Esophagus mucosa (tissue), 1 donor: ENCODE measurements at places on chromosomes 5 and 9.

GRCh38 chr9:80948876-80949275 lies 740.5 kb downstream of the TLE1 start:
- ATAC-seq: no peak

GRCh38 chr5:176296-176823 lies 14.9 kb upstream of the LRRC14B start:
- no peak for ATAC-seq

DNA sequence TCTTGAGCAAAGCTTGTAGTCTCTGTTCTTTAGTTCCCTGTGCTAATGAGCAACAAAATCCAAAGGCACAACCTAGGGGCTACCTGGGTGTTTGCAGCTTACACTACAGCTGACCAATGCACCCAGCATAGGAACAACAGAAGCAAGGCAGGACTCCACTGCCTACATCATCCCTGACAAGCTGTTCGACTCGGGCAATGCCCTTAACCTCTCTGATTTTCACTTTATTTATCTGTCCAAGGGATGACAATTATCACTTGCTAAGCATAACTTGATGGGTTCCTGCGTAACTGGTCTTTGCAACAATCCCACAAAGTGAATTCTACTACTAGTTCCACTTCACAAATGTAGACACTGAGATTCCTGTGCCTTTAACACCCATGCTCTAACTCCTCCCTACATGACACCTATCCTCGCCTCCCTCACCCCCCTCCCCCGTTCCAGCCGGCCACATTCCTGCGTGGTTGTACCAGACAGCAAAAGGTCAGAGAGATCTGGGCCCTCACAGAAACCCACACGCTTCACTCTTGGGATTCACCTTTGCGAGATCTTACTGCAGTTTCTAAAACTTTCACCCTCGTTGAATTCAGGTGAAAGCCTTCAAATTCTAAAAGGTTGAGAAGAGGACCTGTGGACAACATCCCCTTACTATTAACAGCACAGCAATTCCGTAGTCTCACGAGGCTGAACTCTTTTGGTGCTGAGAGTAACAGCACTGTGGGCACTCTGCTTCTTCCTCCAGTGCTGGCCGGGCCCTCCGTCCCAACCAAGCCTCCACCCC lies 995 bp downstream of the IPPK start:
- ATAC-seq: peak; percentile 67

DNA sequence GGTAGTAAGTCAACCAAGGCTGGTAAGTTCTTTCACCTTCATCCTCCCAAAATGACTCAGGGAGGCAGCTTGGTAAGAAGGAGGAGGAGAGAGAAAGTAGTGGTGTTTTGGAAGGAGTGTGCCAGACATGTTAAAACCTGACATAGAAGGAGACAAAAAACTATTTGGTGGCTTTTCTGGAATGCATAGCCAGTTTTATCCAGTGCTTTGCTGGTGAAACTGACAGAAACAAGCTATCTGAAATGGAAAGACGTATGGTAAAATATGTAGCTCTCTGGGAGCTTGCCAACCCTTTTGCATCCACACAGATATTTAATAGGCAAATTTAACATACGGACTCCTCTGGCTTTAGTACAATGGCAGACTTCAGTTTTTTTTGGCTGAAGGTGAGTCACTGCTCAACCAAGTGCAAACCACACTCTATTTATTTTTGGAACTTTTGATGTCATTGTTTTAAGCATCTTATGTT lies 45.4 kb downstream of the RAB14 start:
- peak; percentile 87 for ATAC-seq

- ATAC-seq: no peak
These were observed 12.4 kb downstream of the MRPS30 start for GRCh38 chr5:44821164-44821563.

DNA sequence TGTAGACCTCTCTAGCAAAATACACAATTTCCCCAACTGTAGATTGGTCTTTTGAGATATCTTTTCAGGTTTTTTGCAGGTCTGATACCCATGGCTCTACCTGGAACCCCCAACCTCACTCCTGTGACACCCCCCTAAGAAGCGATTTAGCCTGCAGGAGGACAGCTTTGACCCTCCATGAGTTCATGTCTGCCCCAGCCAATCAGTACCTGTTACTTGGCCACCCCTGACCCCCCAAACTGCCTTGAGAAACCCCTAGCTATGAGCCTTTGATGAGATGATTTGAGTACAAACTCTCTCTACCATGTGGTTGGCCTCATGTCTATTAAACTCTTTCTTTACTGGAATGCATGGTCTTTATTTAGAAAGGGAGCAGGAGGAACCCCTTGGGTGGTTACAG lies 25.7 kb downstream of the ABO start:
- ATAC-seq: no peak

- no peak for ATAC-seq
These were observed 1413.1 kb upstream of the CDH6 start for GRCh38 chr5:29780401-29780800.

- ATAC-seq: no peak
These were observed 259.3 kb downstream of the TUSC1 start for GRCh38 chr9:25418974-25419373.

DNA sequence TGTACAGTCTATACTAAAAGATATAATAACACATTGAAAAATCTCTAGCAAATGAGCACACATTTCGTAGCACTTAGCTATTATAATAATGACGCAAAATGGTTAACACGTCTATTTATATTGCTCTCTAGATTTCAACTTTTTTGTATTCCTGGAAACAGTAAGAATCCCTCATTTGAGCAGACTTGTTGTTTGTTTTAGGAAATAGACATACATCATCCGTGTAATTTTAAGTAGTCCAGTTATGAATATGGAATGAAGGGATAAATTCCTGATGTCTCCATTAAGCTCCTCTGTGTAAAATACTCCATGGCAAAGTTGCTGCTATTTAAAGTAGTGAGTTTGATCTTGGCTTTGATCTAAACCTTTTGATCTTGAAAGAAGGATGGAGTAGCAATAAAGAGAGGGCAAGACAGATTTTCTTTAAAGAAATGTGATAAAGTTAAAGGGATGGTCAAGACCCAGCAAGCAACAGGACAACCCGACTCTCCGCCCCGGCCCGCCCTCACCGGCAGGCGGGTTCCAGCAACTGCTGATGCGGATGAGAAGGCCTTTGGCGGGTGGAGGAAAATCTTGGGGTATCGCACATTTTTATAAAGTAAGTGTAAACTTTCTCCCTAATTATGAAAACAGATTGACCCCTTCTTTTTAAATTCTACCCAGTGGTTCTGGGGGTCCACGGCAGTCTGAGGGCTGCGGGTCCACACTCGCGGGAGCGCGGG lies 277.4 kb downstream of the AOPEP start:
- no peak for ATAC-seq

GRCh38 chr5:180594311-180595045 lies 3.2 kb upstream of the SCGB3A1 start:
- no peak for ATAC-seq

GRCh38 chr5:14321936-14322335 lies 178.8 kb downstream of the TRIO start:
- ATAC-seq: no peak

- ATAC-seq: peak; percentile 22
These were observed 31.4 kb upstream of the SARDH start for GRCh38 chr9:133769511-133770075.

- ATAC-seq: peak; percentile 20
These were observed 39.2 kb downstream of the NADK2 start for GRCh38 chr5:36202521-36202961.

DNA sequence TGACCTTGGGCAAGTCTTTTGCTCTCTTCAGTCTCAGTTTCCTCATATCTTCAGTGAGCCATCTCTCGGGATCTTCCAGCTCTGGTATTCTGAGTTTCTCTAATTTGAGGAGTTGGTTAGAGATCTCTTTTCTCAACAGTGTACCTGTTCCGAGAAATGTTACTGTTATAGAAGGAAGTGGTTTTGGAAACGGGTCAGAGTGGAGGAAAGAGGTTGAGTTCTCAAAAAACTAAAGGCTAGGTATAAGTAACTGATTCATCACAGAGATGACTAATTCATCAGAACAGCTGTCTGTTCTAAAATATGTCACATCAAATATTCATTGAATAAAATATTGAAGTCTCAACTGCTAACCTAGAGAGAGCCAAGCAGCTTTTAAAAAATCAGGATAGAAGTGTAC lies 106.6 kb downstream of the PALM2AKAP2 start:
- no peak for ATAC-seq

GRCh38 chr9:94812343-94812742 lies 85.8 kb downstream of the AOPEP start:
- no peak for ATAC-seq

DNA sequence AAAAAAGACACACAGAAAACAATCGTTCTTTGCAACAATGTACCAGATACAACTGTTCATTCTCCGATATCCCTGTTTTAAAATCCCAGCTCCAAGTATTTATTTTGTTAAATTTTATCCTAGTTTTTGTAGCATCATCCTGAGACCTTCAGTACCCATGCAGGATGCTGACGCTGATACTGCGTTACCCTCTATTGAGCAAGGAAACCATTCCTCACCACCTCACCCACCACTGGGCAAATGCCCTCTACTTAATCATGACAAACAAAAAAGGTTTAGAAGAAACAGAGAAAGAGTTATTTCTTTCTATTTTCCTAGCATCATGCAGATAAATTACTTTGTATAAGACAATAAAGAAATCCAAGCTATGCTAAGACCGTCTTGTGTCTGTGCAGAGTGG lies 136.1 kb upstream of the PCA3 start:
- ATAC-seq: no peak

DNA sequence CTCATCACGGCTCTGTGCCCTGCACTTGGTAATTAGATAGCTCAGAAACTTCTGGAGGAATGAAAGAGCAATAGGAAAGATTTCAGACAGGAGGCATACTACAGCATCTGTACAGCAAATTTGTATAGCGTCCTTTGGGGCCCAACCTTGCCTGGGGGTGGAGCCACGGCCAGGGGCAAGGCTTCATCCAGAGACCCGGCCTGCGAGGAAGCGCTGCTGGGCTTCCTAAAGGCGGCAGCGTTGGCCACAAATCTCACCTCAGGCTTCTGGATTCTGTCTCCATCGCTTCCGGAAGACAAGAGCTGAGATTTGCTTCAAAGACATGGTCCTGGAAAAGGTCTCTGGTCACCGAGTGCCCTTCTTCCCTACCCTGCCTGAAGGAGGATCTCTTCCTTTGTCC lies 12.2 kb upstream of the SPATA31D1 start:
- ATAC-seq: no peak

DNA sequence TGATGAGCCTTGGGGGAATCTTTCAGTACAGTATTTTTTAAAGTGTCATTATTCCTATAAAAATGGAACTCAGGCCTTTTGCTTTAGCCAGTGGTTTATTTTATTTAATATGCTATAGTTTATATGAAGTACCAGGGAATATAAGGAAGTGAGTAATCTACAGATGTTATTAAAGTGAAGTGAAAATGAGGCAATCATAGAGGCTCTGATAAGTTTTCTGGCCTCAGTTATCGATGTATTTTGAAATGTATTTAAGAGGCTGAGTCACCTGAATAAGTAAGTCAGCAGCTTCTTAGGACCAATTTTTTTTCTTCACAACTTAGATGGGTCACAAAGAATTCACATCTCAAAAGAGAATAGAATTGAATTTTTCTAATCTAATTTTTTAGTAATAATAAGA lies 829.0 kb downstream of the DNAH5 start:
- no peak for ATAC-seq

GRCh38 chr5:155943516-155944407 lies 383.2 kb upstream of the SGCD start:
- ATAC-seq: peak; percentile 55

DNA sequence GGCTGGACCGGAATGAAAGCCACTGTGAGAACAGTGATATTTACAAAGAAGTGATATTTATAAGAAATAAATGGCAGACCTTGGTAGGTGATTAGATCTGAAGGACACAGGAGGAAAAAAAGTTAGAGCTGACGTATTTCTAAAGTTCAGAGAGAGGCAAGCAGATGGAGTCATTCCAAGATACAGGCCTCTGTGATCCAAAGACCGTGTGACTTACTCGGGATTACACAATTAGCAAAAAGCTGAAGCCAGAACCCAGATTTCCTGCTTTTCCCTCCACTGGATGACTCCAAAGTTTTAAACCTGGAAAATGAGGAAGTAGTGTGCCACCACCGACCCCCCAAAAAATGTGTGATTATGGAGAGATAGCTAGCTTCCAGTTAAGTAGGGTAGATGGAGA lies 3.1 kb upstream of the DOCK8 start:
- ATAC-seq: no peak

DNA sequence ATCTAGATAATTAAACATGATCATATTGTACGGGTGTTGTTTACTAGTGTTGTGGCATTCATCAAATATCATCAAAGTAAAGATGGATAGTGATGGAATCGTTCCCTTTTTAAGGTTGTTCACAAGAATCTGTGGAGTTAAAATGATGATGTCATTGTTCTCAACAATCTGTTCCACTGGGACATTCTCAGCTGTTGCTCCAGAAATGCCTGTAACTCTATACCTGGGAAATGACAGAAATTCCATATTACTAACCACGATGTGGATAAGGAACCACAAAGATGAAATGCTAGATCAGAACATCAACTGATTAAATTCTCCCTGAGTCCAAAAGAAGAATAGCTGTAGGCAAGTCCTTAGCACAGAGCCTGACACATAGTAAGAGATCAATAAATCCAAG lies 38.0 kb downstream of the RIGI start:
- no peak for ATAC-seq

GRCh38 chr5:27458287-27458686 lies 419.9 kb upstream of the CDH9 start:
- no peak for ATAC-seq

- ATAC-seq: peak; percentile 16
These were observed 670 bp upstream of the PURA start for GRCh38 chr5:140113180-140113698.

GRCh38 chr9:108783731-108784495 lies 71.9 kb downstream of the ACTL7B start:
- no peak for ATAC-seq

GRCh38 chr9:29740518-29740917 lies 2167.2 kb upstream of the C9orf72 start:
- ATAC-seq: no peak

GRCh38 chr5:165622864-165623536 lies 2117.6 kb downstream of the MAT2B start:
- no peak for ATAC-seq
